HFF-Myc (cell line): ENCODE measurements at places on chromosomes 3 and 15.

DNA sequence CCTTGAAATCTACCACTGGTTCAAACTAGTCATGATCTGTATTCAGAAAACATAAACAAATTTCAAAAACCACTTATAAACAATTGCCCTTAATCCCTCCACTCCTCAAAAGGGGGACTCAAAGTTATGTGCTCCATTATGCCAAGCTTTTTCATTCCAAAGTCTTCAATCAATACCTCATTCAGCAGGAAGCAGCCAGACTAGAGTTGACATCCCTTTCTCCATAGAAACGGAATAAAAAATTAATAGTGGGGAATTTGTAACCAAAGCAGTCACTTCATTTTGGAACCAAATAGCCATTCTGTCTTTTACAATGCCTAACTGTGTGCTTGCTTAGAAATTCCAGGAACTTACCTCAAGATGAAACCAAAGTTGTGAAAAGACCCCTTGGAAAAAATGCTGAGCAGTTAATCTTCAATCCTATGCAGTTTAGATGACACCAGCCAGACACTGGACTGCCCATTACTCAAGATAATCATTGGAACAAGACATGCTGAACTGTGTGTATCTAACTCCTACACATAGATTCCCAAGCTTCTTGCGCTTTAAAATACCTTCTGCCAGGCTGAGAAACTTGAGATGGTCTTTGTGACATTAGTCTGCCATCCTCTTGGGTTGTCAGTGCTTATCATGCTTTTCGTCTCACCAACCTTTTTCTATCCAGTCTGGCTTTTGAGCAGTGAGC, 406.2 kb downstream of the PLOD2 start:
- no peak for DNase-seq

GRCh38 chr15:101167753-101168462, 83.9 kb downstream of the CHSY1 start:
- DNase-seq, result peak; percentile 77

DNA sequence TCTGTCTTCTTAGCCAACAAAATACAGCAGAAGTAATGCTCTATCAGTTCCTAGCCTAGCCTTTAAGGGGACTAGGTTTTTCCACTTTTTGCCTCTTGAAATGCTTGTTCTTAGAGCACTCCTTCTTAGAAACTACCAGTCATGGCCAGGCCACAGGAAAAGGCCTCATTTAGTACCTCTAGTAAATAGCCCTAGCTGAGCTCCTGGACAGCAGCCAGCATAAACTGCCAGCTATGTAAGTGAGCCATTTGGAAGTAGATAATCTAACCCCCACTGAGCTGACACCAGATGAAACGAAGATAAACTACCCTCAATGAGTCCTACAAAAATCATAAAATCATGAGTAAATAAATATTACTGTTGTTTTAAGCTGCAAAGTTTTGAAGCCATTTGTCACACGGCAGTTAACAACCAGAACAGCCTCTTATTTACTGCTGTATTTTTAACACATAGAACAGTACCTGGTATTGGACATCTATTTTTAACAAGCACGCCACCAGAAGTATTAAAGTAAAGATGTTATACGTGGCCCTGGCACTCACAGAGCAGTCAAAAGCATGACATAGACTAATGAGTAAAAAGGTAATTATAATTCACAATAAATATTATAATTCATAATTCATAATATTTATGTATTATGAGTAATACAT, 12.0 kb downstream of the TBC1D5 start:
- DNase-seq, result no peak

DNA sequence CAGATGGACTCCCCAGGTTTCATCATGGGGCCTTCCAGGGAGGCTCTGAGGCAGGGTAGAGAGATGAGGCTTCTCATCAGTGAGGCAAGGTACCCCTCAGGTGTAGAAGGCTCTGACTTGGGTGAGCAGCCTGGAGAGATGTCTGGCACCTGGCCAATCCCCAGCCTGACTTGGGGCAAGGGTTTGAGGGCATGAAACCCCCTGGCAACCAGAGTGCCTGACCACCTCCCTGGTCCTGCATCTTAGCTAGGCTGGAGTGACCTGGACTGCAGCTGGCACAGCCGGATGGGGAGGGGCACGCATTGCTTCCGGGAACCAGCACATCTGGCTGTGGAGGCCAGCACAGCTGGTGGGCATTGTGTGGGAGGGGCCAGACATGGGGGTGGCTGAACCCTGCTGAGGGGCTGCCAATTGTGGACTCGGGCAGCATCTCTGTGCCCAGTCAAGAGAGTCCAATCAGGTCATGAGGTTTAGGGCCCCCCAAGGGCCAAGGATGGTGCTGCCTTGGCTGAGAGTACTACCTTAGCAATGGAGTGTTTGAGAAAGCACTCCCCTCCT, 1.9 kb downstream of the ZBTB47 start:
- DNase-seq, result no peak

DNA sequence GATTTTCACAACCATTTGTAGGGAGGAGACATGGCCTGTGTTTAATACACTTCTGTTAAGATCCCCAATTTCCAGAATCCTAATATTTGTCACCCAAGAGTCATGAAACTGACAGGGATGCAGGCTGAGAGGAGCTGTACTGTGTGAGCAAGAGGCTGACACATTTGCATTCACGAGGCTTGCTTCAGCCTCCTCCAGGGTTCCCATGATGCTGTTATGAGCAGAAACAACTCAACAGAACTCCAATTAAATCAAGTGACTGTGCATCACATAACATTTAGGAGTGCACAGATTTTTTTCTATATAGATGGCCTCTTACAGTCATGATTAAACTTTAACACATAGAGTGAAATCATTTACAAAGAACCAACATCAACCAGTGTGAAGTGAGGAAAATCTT, 292.3 kb upstream of the STT3B start:
- no peak for DNase-seq

GRCh38 chr3:172257648-172258400, 190.4 kb downstream of the GHSR start:
- DNase-seq, result no peak

- no peak for DNase-seq
Observed at GRCh38 chr3:193016437-193016901, 98.8 kb upstream of the MB21D2 start.

GRCh38 chr15:88613074-88613944, 7.8 kb upstream of the AEN start:
- DNase-seq, result no peak

- DNase-seq, result peak; percentile 59
Observed at GRCh38 chr3:47035645-47036044, 56.2 kb downstream of the NBEAL2 start.

- DNase-seq, result no peak
Observed at GRCh38 chr3:52343946-52344600, 28.0 kb downstream of the DNAH1 start.

DNA sequence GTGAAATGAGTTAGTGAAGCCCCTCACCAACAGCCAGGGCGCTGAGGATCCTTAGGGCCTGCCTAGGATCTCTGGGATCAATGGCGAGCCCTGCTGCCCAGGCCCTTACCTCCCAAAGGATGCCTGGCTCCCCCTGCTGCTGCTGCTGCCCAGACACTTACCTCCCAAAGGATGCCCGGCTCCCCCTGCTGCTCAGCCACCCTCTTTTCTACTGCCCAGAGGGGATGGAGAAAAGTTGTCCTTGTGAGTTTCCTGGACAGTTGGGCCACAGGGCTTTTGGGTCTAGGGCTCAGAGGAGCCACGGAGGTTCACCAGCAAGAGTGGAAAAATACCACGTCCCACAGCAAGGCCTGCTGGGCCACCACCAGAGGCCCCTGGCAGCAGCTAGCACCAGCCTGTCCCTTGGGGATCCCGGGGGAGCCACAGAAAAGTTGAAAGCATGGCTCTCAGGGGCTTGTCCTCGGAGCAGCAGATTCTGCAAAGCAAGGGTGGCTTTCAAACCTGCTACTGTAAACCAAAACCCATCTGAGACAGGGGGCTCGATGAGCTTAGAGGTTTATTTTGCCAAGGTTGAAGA, 59.4 kb downstream of the SLC6A6 start:
- DNase-seq, result no peak

DNA sequence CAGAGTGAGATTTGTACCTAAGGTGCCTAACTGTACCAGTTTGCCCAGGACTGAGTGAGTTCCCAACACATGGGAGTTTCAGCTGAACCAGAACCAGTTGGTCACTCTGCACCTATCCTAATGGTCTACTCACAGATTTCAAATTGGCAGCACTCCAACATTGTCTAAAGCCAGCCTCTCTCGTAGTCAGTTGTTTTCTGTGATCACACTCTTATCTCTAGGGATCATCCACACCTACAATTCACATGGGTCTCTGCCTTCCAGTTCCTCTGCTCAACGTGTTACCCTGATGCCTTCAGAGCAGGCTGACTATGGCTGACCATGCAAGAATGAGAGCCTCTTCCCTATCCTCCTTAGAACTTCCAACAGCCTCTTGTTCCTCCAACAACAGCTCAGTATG, 624.8 kb downstream of the NTRK3 start:
- no peak for DNase-seq

GRCh38 chr15:57327985-57328471, 48.3 kb upstream of the CGNL1 start:
- DNase-seq, result peak; percentile 38

- DNase-seq, result no peak
Observed at GRCh38 chr3:81277853-81278252, 483.6 kb downstream of the GBE1 start.

DNA sequence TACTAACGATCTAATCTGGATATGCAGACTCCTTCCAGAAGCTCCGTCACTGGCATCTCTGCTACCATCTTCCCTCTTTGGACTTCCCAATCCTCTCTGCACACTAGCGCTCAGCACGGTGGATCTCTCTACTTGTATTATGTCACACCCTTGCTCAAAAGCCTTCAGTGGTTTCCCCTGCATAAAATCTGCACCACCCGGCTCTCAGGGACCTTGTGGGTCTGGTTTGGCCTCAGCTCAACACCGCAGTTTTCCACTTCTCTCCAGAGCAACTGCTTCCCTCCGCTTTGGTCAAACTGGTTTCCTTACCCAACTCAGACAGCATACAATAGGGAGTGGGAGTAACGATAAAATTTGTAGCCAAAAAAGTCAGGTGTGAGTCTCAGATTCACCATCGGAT, 30.7 kb upstream of the HES1 start:
- DNase-seq, result no peak

DNA sequence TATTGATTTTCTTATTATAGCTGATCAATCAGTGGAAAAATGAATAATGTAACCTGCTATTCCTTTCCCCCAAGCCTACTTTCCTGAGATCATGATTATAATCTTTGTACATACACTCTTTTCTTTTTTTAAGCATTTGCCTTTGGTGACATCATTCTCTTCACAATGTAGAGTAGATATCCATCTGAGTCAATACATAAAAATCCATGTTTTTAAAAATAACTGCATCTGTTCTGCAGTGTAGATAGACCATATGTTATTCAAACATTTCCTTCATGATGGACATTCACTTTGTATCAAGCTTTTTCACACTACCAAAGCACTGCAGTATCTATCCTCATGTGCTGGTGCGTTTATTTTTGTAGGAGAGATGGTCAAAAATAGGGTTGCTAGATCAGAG, 211.1 kb downstream of the PTPRG start:
- no peak for DNase-seq

DNA sequence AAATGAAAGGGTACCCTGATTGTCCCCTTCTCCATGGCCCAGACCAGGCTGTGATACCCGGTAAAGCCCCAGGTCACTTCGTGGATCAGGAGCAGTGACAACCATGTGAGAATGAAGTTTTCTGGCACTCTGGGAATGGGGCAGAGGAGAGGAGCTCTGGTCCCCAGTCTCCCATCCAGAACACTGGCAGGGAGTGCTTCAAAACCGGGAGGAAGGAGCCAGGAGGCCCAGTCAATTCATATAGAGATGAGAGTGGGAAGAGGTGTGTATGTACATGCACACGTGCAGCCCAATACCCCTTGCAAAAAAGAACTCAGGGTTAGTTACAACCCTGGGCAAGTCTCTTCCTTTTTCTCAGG, 101.4 kb upstream of the TLE3 start:
- DNase-seq, result no peak

- DNase-seq, result no peak
Observed at GRCh38 chr15:62822228-62822627, 220.3 kb upstream of the TPM1 start.

GRCh38 chr3:143763564-143764162, 84.6 kb downstream of the SLC9A9 start:
- DNase-seq, result no peak

- DNase-seq, result no peak
Observed at GRCh38 chr3:195769551-195769950, 42.2 kb downstream of the MUC4 start.

GRCh38 chr3:173799060-173799816, 401.7 kb downstream of the NLGN1 start:
- no peak for DNase-seq

GRCh38 chr15:70625438-70625837, 137.9 kb downstream of the UACA start:
- DNase-seq, result no peak

DNA sequence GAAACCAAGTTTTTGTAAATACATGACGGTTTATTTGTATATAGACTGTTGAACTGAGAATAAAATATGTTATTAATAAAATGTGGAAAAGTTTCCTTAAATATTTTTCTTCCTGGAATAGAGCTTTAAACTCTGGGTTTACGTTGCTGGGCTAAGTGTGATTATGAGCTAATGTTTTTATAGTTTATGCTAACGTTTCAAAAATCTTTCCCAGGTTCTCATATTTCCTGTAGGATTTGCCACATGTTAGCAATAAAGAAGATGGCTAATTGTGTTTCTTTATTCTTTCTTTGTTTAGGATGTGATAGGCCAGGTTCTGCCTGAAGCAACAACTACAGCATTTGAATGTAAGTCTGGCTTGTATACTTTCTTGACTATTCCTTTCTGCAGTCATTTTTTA, 7.2 kb downstream of the MAP2K5 start:
- no peak for DNase-seq

DNA sequence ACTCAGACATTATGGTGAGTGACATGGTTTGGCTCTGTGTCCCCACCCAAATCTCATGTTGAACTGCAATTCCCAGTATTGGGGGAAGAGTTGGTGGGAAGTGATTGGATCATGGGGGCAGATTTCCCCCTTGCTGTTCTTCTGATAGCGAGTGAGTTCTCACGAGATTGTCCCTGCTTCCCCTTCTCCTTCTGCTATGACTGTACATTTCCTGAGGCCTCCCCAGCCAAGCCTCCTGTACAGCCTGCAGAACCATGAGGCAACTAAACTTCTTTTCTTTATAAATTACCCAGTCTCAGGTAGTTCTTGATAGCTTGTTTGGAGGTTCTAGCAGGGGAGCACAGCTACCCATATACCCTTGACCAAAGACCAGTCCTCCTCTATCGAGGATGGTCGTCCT, 45.9 kb downstream of the ADAM10 start:
- DNase-seq, result no peak

DNA sequence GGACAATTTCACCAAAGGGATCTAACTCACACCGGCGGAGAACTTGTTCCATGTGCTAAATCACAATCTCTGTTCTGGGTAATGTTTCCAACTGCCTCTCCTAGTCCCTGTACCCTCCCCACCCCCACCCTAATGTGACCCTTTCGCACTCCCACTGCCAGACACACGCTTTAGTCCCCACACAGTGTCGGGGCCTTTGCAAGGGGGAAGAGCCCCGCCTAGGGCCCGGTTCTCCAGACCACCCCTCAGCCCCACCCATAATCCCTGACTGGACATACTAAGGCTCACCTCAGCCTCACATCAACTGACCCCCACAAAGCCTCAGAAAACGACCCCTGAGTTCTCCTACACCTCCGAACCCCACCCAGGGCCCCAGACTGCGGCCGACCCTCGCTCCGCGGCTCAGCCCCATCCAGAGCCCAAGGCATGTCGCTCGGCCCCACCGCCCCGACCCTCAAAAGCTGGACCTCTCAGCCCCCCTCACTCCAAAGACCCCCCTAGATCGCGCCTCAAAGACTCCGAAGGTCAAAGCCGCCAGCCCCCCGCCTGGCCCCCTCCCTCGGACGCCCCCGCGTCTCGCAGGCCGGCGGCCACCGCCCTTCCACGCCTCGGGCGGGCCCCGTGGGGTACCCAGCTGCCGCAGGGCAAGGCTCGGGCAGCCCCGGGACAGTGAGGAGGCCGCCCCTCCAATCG, 72.0 kb upstream of the MAP4 start:
- DNase-seq, result no peak
